CD4-positive, alpha-beta T cell (primary cell): ENCODE measurements at places on chromosomes 5 and 9.

DNA sequence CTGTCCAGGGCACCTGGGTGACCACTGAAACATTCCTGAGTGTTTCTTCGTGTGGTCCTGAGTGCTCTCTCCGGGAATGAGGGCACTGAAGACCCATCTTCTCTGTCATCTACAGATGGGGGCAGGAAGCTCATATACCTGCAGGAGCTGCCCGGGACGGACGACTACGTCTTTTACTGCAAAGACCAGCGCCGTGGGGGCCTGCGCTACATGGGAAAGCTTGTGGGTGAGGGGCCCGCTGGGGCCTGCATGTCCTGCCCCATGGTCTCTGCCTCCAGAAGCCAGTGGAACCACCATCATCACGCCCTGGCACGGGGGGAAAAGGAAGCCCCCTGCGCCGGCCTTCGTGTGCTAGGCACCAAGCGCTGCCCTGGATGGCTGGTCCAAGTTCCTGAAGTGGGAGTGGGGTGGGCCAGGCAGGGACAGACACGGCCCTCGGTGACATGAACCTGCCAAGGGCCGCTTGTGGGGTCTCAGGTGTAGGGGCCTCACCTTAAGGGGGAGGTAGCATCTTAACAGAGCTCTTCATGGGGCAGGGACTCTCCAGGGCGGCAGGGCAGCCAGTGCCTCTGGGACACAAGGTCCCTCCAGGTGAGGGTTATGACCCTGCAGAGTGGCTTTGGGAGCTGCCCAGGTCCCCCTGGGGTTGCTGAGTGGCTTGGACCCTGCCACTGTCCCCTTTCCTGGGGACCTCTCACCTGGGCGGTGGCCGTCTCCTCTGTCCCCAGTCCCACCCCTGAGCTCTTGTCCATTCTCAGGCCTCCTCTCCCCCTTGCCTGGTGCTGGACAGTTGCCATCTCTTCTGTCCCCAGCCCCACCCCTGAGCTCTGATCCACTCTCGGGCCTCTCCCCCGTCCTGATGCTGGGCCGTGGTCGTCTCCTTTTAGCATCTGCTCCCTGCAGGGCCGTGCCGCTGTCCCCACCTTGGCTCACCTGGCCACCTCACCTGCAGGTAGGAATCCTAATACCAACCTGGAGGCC, 2.1 kb downstream of the OBP2A start:
- no peak for DNase-seq
- no peaks in the 10 kb centered on the region for H3K27me3 ChIP-seq
- H3K4me3 ChIP-seq: no peak overlapping the region
- no peaks in the 10 kb centered on the region for H3K4me1 ChIP-seq
- no peaks in the 10 kb centered on the region for H3K36me3 ChIP-seq

- no peaks in the 10 kb centered on the region for H3K36me3 ChIP-seq
- no peaks in the 10 kb centered on the region for H3K4me1 ChIP-seq
- no peaks in the 10 kb centered on the region for H3K27me3 ChIP-seq
- no peak overlapping the region for H3K27ac ChIP-seq
- DNase-seq: no peak
Measured at GRCh38 chr5:105413406-105413990, 1850.9 kb upstream of the NUDT12 start.

- no peaks in the 10 kb centered on the region for H3K4me1 ChIP-seq
- H3K36me3 ChIP-seq: no peaks in the 10 kb centered on the region
- H3K4me3 ChIP-seq: no peak overlapping the region
- H3K27me3 ChIP-seq: no peaks in the 10 kb centered on the region
- no peak for DNase-seq
Measured at GRCh38 chr5:151541571-151541970, 49.6 kb downstream of the FAT2 start.

GRCh38 chr5:173734716-173735115, 118.3 kb upstream of the BOD1 start:
- H3K27ac ChIP-seq: no peak overlapping the region
- H3K4me3 ChIP-seq: no peak overlapping the region
- DNase-seq: no peak
- no peaks in the 10 kb centered on the region for H3K36me3 ChIP-seq
- no peaks in the 10 kb centered on the region for H3K4me1 ChIP-seq

DNA sequence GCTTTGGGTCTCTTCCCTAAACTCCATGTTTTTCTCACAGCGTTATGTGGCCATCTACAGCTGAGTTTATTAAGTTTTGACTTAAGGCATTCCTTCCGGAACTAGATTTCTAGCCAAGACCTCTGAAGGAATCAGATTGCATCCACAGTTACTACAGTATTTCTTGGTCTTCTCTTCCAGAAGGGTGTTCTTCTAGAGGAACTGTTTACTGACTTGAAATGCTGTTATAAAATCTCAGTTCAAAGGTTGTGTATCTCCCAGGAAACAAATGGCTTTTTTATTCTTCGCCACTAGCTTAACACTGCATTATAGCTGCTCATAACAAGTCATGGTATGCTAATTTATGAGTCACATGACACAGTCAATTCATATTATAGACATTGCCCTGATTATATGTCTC, 55.3 kb upstream of the RAD23B start:
- H3K4me1 ChIP-seq: no peaks in the 10 kb centered on the region
- peaks cover 7% of the 10 kb centered on the region for H3K27me3 ChIP-seq
- no peak overlapping the region for H3K4me3 ChIP-seq
- no peak overlapping the region for H3K27ac ChIP-seq

DNA sequence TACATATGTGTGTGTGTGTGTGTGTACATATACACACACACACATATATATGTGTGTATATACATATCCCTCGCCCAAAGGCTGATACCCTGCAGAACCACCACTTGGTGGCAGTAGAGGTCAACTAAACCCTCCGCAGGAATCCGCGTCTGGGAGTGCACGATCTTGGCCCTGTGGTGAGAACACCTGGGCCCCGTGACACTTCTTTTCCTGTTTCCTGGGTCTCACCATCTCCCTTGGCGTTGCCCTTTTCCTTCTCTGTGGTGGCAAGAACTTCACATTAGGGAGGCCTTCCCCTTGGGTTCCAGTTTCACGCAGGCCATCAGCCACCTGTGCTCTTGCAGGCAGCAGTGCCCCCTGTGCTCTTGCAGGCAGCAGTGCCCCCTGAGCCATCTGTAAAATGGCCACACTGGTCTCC, 8.2 kb downstream of the IL9 start:
- DNase-seq: peak; percentile 39
- H3K27ac ChIP-seq: no peak overlapping the region
- H3K4me1 ChIP-seq: peaks cover 8% of the 10 kb centered on the region
- no peaks in the 10 kb centered on the region for H3K36me3 ChIP-seq
- no peak overlapping the region for H3K4me3 ChIP-seq

DNA sequence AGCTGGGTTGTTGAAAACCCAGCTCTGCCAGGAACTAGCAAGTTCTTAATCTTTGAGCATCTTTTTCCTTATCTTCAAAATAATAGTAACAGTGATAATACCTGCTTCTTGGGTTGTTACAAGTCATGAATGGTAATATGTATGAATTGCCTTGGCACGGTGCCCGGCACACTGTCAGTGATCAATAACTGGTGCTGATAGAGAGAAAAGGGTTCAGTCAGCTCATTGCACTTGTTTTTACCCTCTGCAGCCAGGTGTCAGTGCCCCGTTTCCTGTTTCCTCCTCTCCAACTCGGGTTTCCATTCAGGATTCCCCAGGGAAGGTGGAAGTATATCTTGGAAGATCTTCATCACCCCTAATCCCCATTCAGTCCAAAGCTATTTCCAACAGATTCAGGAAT, 15.8 kb upstream of the NIPAL4 start:
- no peak for DNase-seq
- H3K36me3 ChIP-seq: no peaks in the 10 kb centered on the region
- no peak overlapping the region for H3K4me3 ChIP-seq

DNA sequence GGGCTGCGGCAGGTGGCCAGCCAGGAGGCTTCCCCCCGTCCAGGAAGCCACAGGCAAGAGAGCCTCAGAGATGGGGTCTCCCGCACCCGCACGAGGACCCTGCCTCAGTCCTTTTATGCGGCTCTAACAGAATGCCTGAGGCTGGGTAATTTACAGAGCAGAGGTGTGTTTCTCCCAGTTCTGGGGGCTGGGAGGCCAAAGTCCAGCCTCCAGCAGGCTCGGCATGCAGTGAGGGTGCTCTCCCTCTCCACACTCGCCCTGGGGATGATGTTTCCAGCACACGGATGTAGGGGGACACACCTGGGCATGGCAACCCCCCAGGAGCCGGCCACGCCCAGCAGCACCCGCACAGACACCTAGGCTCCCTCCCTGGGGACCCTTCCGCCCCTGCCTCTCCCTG, 95.4 kb upstream of the PPP1R26 start:
- no peaks in the 10 kb centered on the region for H3K36me3 ChIP-seq
- H3K27ac ChIP-seq: no peak overlapping the region
- H3K4me3 ChIP-seq: no peak overlapping the region
- H3K4me1 ChIP-seq: no peaks in the 10 kb centered on the region

- peaks cover 24% of the 10 kb centered on the region for H3K4me1 ChIP-seq
- H3K4me3 ChIP-seq: peak overlapping the region; percentile 32
- H3K27ac ChIP-seq: no peak overlapping the region
- peaks cover 25% of the 10 kb centered on the region for H3K27me3 ChIP-seq
Measured at GRCh38 chr5:17218353-17219005, 1.0 kb downstream of the BASP1 start.

DNA sequence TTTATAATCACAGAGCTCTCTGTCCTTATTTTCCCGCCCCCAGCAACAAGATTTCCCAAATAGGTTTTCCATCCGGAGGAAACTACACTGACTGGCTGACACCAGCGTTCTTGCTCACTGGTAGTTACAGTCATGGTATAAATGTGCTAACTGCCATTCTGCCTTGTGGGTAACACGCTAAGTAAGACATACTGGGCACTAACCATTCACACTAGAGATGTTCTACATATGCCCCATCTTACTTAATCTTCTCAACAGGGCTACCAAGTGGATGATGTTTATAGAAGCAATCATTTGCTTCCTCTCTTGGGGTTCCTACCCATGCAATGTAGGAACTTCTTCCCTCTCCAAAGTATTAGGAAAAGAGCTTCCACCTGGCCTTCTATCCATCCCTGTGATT, 111.5 kb downstream of the SUSD1 start:
- no peak overlapping the region for H3K4me3 ChIP-seq
- H3K27me3 ChIP-seq: no peaks in the 10 kb centered on the region
- no peak for DNase-seq
- no peak overlapping the region for H3K27ac ChIP-seq
- H3K4me1 ChIP-seq: peaks cover 9% of the 10 kb centered on the region

DNA sequence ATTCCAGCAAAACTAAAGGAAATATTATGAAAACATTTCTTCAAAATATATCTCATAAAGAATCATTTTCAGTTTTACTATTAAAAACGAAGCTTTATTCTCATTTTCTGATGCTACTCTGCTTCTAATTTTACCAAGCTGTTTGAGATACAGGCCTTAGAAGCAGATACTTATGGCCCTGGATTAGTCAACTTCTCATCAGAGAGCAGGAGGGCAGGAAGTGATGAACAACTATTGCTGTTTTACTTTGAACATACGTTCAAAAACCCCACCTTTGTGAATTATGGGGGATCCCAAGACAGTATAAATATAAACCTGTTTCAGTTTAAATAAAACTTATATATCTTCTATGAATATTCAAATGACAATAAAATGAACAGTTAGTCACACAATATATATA, 16.0 kb downstream of the MPDZ start:
- no peaks in the 10 kb centered on the region for H3K27me3 ChIP-seq
- DNase-seq: no peak
- H3K36me3 ChIP-seq: no peaks in the 10 kb centered on the region
- no peak overlapping the region for H3K27ac ChIP-seq
- no peaks in the 10 kb centered on the region for H3K4me1 ChIP-seq
- H3K4me3 ChIP-seq: no peak overlapping the region

DNA sequence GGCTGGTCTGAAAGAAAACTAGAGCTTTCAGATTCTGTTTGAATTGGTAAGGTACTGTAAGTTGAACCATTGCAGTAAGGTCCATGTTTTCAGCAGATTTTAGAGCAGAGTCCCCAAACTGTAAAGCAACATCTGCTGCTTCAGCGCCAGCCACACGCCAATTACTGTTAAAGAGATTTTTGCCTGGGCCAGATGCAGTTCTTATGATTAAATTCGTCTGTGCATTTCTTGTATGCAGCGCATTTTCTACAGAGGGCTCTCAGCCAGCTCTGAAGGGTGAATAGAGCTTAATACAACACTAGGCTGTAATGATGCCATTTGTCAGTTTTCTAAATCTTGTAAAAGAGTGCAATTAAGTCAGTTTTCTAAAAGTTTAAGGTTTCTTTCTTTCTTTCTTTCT, 246.3 kb downstream of the COX7C start:
- H3K4me1 ChIP-seq: no peaks in the 10 kb centered on the region
- H3K36me3 ChIP-seq: no peaks in the 10 kb centered on the region
- no peak overlapping the region for H3K4me3 ChIP-seq
- H3K27ac ChIP-seq: no peak overlapping the region

- peaks cover 9% of the 10 kb centered on the region for H3K4me1 ChIP-seq
- no peaks in the 10 kb centered on the region for H3K27me3 ChIP-seq
- no peak overlapping the region for H3K27ac ChIP-seq
- no peak overlapping the region for H3K4me3 ChIP-seq
- no peak for DNase-seq
Measured at GRCh38 chr5:35773967-35774366, 82.7 kb upstream of the IL7R start.

- no peak overlapping the region for H3K4me3 ChIP-seq
- no peak overlapping the region for H3K27ac ChIP-seq
- no peaks in the 10 kb centered on the region for H3K4me1 ChIP-seq
- H3K27me3 ChIP-seq: no peaks in the 10 kb centered on the region
- no peak for DNase-seq
Measured at GRCh38 chr9:34246453-34246852, 67.6 kb downstream of the UBAP1 start.

GRCh38 chr5:177336112-177336511, 15.4 kb downstream of the LMAN2 start:
- H3K4me1 ChIP-seq: peaks cover 6% of the 10 kb centered on the region
- no peaks in the 10 kb centered on the region for H3K27me3 ChIP-seq
- no peak overlapping the region for H3K27ac ChIP-seq
- H3K4me3 ChIP-seq: no peak overlapping the region
- H3K36me3 ChIP-seq: peaks cover 89% of the 10 kb centered on the region

DNA sequence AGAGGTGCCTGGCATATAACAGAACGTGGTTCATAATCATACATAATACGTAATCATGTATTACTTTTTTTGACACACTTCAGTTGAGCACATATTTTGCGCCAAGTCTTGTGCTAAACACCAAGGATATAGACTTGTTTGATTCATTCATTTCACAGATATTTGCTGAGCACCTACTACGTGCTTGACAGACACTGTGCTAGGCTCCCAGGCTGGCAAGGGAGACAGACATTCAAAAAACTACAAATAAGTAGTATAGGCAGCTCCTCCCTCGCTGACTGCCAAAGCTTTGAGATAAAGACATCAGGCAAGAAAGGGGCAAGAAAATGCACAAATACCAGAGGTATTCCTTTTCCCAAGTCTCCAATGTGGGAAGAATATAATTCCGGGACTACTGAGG, 122.5 kb upstream of the CPEB4 start:
- H3K4me1 ChIP-seq: peaks cover 2% of the 10 kb centered on the region
- no peaks in the 10 kb centered on the region for H3K36me3 ChIP-seq
- DNase-seq: no peak
- no peak overlapping the region for H3K27ac ChIP-seq
- no peaks in the 10 kb centered on the region for H3K27me3 ChIP-seq
- no peak overlapping the region for H3K4me3 ChIP-seq

- H3K36me3 ChIP-seq: no peaks in the 10 kb centered on the region
- H3K4me3 ChIP-seq: no peak overlapping the region
- no peaks in the 10 kb centered on the region for H3K27me3 ChIP-seq
- no peak for DNase-seq
- no peak overlapping the region for H3K27ac ChIP-seq
Measured at GRCh38 chr9:130385257-130385656, 59.5 kb upstream of the ASS1 start.
